ENCODE measurements at places on chromosomes 12 and 14.
A peak's percentile ranks its signal among the peaks of the same experiment; 100 is the strongest.

GRCh38 chr12:115968211-115968610, 309.3 kb downstream of the MED13L start:
- no peak for DNase-seq

GRCh38 chr12:132608231-132609171, 1.9 kb downstream of the LRCOL1 start:
- DNase-seq, result no peak

- no peak for DNase-seq
These were observed 336.1 kb downstream of the RPS29 start for GRCh38 chr14:49250109-49250508.

DNA sequence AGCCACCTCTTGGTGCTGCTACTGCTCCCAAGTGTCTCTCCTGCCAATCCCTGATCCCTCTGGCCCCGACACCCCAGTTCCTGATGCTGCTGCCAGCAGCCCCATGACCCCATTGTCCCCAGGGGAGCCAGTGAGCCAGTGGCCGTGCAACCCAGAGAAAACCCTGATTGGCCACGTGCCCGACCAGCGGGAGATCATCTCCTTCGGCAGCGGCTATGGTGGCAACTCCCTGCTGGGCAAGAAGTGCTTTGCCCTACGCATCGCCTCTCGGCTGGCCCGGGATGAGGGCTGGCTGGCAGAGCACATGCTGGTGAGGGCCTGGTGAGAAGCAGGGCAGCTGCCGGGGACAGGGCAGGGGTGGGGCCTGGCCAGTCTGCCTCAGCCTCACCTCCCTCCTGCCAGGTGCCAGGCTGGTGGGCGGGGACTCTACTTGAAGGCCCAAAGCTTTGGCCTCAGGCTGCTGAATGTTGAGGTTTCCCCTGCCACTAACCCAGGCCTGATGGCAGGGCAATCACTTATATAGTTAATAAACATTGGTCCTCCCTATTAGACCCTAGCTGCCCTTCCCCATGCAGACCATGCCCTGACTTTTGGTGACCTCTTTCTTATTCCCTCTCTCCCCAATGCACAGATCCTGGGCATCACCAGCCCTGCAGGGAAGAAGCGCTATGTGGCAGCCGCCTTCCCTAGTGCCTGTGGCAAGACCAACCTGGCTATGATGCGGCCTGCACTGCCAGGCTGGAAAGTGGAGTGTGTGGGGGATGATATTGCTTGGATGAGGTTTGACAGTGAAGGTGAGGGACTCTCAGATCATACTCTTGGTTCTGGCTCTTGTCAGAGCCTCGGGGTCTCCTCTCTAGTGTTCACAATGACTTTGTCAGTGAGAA, 5.1 kb downstream of the PCK2 start:
- DNase-seq, result no peak

- DNase-seq, result no peak
These were observed 89.3 kb downstream of the BCL11B start for GRCh38 chr14:99182548-99183250.

DNA sequence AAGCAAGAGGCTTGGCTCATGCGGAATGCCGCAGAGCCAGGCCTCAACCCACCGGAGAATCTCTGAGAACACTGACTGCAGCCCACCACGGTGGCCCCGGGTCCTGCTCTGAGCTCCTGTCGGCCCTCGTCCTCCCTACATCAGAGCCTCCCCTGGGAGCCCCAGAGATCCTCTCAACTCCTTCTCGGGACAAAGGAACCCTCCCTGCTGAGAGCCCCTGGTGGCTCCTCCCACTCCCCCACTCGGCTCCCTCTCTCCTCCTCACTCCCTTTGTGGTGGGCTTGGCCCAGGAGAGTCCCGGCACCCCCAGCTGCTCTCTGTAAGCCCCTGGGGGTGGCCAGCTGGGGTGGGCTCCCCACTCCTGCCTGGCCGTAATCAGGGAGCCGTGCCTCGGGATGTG, 11.1 kb upstream of the INF2 start:
- DNase-seq, result peak; percentile 45

DNA sequence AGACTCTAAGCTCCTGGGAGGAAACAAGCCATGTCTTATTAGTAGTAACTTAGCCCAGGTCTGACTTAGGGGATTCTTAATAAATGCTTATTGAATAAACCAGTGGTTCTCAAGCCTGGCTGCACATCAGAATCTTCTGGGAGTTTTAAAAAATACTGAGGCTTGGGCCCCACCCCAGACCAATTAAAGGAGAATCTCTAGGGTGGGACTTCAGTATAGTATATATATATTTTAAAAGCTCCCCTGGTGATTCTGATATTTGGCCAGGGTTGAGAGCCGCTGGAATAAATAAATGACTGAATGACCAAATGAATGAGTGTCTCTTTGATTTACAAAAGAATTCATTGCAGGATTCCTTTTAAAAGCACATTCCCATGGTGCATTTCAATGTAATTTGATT, 151.5 kb upstream of the GSC start:
- DNase-seq, result no peak

DNA sequence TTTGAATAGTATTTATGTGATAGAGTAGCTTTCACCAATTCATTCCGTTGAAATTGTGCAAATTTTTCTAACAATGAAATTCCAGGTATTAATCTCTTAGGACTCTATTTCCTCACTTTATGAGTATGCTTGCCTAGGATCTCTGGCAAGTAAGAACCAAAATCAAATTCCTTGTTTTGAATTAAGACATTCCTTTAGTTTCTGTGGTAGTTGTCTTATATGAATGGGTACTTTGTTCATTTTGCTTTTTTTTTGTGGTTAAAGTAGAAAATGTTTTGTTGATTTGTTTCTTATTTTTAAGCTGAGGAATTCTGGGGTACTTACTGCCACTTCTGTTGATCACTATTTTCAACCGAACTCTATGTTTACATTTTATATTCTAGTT, 59.8 kb downstream of the KITLG start:
- no peak for DNase-seq

GRCh38 chr12:89706986-89707702, 1.5 kb downstream of the ATP2B1 start:
- no peak for DNase-seq

DNA sequence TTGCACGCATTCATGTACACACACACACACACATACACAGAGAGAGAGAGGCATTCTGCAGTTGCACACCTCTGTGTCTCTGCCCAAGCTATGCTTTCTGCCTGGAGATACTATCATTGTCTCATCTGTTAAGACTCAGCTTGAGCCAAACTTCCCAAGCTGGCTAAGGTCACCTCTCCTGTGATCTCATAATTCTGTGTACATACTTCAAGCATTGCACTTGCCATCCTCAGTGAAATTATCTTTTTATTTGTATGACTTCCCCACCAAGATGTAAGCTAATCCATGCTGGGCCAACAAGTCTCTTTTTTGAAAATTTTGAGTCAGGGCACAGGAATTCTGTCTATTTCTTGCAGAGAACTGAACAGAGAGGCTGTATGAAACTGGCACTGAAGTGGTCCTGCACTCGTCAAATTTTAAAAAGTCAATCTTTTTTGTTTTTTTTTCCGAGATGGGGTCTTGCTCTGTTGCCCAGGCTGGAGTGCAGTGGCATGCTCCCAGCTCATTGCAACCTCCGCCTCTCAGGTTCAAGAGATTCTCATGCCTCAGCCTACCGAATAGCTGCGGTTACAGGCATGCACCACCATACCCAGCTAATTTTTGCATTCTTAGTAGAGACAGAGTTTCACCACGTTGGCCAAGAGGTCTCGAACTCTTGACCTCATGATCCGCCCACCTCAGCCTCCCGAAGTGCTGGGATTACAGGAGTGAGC, 44.3 kb downstream of the TMTC1 start:
- no peak for DNase-seq

DNA sequence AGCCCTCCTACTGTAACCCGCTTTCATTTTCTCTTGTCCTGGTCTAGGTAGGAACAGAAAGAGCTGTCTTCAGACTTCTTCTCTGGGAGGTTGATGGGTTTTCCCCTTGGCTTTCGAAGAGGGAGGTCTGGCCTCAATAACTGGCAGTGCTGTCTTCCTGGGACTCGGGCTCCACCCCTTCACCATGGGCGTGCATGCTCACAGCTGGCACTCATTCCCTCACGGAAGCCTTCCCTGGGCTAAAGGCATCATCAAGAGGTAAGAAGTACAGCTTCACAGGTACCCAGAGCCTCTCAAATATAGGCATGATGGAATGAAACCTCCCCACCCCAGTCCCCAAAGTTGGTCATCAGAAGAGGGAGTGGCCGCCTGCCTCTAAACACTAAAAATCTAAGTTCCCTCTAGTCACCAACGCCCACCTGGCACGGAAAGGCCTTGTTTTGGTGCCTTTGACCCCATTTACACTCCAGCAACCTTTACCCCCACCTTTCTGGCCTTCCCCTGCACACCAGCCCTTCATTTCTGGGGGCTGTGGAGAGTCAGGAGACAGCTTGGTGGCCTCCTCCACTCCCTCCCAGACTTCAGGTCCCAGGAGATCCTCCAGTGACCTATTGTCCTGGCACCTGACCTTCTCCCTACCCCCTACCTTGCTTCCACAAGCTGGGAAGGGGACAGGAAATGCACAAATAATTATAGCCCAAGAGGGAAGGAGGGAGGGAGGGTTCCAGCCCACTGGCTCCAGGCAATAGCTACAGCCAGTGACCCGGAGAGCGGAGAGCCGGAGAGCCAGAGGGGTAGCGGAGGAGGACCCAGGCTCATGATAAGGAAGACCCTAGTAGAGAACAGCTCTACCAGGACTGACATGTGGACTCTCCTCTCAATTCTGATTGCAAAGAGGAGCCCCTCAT, 2.8 kb downstream of the RAPGEF3 start:
- DNase-seq, result no peak

DNA sequence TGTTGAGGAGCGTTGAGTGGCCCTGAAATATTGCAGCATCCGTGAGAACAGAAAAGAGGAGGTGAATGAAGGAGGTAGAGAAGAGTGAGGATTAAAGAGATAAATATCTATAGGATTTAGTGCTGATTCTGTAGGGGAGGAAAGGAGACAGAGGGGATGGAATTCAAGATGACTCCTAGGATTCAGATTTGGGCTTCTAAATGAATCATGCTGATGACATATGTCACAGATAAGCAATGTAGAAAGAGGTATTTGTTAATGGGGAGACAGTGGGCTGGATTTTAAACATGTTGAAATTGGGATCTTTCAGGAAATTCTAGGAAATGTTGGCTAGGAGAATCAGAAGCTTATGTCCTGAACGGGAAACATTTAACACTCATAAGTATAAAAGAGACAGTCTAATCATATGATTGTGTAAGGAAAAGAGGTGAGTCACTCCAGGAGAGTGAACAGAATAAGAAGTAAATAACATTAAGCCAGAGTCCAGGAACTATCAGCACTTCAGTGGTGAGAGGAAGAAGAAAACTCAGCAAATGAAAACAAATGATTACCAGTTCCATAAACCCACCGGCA, 58.1 kb upstream of the DIO2 start:
- DNase-seq, result no peak

GRCh38 chr12:33555128-33555527, 115.5 kb upstream of the SYT10 start:
- DNase-seq, result no peak

DNA sequence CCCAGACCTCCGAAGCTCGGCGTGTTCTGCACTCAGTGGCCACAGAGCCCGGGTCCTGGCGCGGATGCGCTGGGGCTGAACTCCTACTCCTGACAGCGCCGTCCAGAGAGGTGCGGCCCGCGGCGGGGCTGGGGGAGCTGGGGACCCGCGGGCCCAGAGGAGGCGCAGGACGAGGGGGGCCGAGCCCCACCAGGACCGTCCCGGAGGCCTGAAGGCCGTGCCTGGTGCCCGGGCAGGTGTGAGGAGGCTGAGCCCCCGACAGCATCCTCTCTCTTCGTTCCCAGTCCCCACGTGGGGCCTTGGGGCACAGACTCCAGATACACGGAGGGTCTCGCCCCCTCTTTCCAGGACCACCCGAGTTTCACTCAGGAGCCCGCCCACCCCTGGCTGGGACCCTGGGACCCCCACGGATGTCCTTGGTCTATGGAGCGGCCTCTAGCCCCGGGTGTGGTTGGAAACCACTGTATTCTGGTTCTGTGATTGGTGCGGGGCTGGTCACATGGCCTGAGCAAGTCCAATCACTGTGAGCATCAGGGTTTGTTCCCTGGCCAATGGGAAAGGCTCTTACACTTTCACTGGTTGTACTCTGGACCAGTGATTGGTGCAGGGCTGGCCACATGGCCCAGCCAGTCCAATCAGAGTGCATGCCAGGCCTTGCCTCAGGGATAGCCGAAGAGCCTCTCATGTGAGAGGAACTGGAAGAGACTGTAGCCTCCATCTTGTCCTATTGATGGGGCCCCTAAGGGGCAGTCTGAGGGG, 217.6 kb upstream of the SFSWAP start:
- no peak for DNase-seq

GRCh38 chr12:52792185-52793029, 3.5 kb downstream of the KRT3 start:
- DNase-seq, result no peak

GRCh38 chr14:69979882-69980281, 100.7 kb downstream of the SMOC1 start:
- no peak for DNase-seq

- no peak for DNase-seq
These were observed 304.7 kb downstream of the RMST start for GRCh38 chr12:97767347-97767746.

All from hematopoietic multipotent progenitor cell treated with erythropoietin and hydrocortisone succinate and interleukin-3 and kit ligand, for 8 days (in vitro differentiated cells).